ENCODE measurements at places on chromosomes 4 and X. TPM values are rescaled to one million over a fixed set of nuclear protein-coding genes. Genes with fewer than 3 reads are reported as not detected.

Gene SMR3B
- total RNA-seq = not detected

DNA sequence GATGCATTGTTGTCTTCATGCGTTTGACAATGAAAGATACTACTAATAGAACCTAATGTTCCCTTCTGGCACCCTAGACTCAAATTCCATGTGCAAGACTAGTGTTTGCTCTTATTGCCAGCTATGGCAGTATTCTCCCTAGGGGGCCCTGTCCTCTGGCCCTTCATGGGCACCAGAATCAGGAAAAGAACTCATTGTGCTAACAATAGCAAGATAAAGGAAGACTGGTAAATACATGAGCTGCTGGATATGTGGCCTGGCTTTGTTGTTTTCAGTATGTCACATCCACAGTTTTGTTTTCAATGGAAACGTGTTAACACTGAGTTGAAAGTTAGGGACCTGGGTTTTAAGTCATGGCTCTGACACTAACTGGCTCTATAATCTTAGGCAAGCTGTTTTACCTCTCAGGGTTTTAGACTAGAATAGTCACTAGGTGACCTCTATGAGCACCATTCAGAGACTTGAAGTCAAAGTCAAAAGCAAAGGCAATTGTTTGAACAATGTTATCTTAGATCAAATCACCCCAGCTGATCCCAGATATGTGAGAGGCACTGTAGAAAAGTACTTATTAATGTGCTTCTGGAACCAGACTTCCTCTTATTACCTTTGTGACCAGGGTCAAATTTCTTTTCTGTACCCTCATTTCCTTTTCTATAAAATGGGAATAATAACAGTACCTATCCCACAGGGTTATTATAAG, 253.7 kb upstream of the DIAPH2 start:
- no peak overlapping the region for H3K4me3 ChIP-seq
- no peak for DNase-seq
- no peaks in the 10 kb centered on the region for H3K36me3 ChIP-seq
- H3K27ac ChIP-seq = no peak overlapping the region
- H3K27me3 ChIP-seq = no peaks in the 10 kb centered on the region

Gene ARMCX5
- total RNA-seq = 7.9 TPM

GRCh38 chrX:40579900-40580536, 752 bp upstream of the ATP6AP2 start:
- no peaks in the 10 kb centered on the region for H3K4me1 ChIP-seq
- DNase-seq = no peak
- peak overlapping the region; percentile 88 for H3K27ac ChIP-seq
- H3K4me3 ChIP-seq = peak overlapping the region; percentile 63

GRCh38 chr4:140742838-140743193, 13.4 kb downstream of the TBC1D9 start:
- H3K4me3 ChIP-seq = no peak overlapping the region
- H3K4me1 ChIP-seq = no peaks in the 10 kb centered on the region
- no peaks in the 10 kb centered on the region for H3K36me3 ChIP-seq
- no peaks in the 10 kb centered on the region for H3K27me3 ChIP-seq
- no peak for DNase-seq

DNA sequence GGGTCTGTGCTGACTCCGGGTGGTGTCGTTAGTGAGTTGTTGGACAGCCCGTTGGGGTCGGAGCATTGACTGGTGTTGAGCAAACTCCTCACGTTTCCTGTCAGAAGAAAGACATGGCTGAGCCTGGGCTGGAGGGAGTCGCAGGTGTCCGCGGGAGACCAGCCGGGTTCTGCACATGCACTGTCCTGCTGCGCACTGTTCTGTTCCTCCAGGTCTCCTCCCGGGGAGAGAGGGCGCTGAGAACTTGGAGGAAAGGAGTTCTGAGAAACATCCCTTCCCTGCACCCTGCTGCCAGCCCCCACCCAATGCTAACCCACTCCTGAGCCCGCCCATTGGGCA, 1.1 kb downstream of the ZNF141 start:
- no peaks in the 10 kb centered on the region for H3K27me3 ChIP-seq
- DNase-seq = no peak
- H3K4me3 ChIP-seq = peak overlapping the region; percentile 97
- peak overlapping the region; percentile 93 for H3K27ac ChIP-seq

DNA sequence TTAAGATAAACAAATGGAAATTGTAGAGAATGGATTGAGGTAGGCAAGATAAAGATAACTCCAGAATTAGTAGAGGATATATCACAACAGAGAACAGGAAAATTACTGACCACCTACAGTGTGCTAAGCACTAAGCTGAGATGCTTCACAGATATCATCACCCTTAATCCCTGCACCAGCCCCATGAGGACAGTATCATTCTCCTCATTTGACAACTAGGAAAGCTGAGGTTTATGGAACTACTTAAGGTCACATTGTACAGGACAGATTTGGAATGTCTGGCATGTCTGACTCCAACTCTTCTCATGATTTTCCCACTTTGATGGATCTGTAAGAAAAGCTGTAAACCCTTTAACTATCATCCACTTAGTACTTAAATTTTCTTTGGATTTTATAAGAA, 95.5 kb downstream of the CASK start:
- no peak overlapping the region for H3K4me3 ChIP-seq
- no peak for DNase-seq
- H3K27me3 ChIP-seq = no peaks in the 10 kb centered on the region
- no peaks in the 10 kb centered on the region for H3K4me1 ChIP-seq
- H3K27ac ChIP-seq = no peak overlapping the region

- no peak overlapping the region for H3K27ac ChIP-seq
- no peaks in the 10 kb centered on the region for H3K4me1 ChIP-seq
- no peak for DNase-seq
- H3K36me3 ChIP-seq = no peaks in the 10 kb centered on the region
Observed at GRCh38 chrX:133781174-133781573, 204.2 kb downstream of the GPC3 start.

GRCh38 chrX:149145845-149146285, 359.2 kb downstream of the IDS start:
- no peaks in the 10 kb centered on the region for H3K36me3 ChIP-seq
- H3K27me3 ChIP-seq = no peaks in the 10 kb centered on the region
- no peaks in the 10 kb centered on the region for H3K4me1 ChIP-seq
- DNase-seq = no peak
- H3K27ac ChIP-seq = no peak overlapping the region
- H3K4me3 ChIP-seq = no peak overlapping the region

- no peak overlapping the region for H3K27ac ChIP-seq
- H3K27me3 ChIP-seq = no peaks in the 10 kb centered on the region
- H3K36me3 ChIP-seq = no peaks in the 10 kb centered on the region
- no peaks in the 10 kb centered on the region for H3K4me1 ChIP-seq
- H3K4me3 ChIP-seq = no peak overlapping the region
Observed at GRCh38 chrX:850471-850916, 219.9 kb downstream of the SHOX start.

DNA sequence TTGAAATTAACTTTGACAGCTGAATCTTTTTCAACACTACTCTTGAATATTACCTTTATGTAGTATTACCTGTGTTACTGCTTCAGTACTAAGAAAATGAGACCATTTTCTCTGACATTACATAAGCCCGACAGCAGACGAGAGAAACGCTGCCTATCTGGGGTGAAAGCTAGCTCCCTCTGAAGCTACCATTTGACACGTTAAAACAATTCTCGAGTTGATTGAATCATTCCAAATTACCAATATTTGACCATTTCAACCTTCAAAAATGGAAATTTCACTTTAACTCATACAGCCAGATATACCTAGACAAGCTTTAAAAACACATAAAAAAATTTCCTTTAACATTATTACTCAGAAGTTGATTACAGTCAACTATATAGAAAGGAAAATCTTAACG, 836 bp downstream of the GPM6A start:
- H3K27me3 ChIP-seq = no peaks in the 10 kb centered on the region
- no peaks in the 10 kb centered on the region for H3K4me1 ChIP-seq
- no peak overlapping the region for H3K27ac ChIP-seq
- H3K4me3 ChIP-seq = no peak overlapping the region
- no peaks in the 10 kb centered on the region for H3K36me3 ChIP-seq

Gene CXCR3
- 0.20 TPM for total RNA-seq

Gene SLITRK4
- 8.1 TPM for total RNA-seq

Gene RTL5
- 3.0 TPM for total RNA-seq

- no peak for DNase-seq
- no peaks in the 10 kb centered on the region for H3K36me3 ChIP-seq
- no peak overlapping the region for H3K4me3 ChIP-seq
- no peak overlapping the region for H3K27ac ChIP-seq
Observed at GRCh38 chr4:106707776-106708463, 328.2 kb downstream of the DKK2 start.

DNA sequence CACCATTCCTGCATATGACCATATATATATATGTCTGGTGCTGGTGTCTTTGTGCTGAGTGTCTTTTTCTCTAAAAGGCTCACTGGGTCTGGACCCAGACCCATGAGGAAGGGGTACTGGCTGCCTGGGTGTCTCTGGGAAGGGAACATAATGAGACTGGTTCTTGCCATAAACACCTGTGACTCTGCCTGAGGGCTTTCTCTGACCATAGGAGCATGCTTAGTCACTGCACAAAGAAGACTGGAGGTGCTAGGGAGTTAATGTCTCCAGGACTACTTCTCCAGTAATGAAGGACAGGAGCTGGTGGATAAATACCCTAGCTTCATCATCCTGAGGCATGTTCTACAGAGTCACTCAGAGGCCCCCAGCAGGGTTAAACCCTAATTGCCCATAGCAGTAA, 47.1 kb upstream of the CASK start:
- H3K27me3 ChIP-seq = no peaks in the 10 kb centered on the region
- no peak for DNase-seq
- no peak overlapping the region for H3K4me3 ChIP-seq
- no peak overlapping the region for H3K27ac ChIP-seq

- no peak overlapping the region for H3K4me3 ChIP-seq
- no peak overlapping the region for H3K27ac ChIP-seq
- H3K27me3 ChIP-seq = no peaks in the 10 kb centered on the region
- no peaks in the 10 kb centered on the region for H3K36me3 ChIP-seq
- no peaks in the 10 kb centered on the region for H3K4me1 ChIP-seq
Observed at GRCh38 chr4:145507636-145508035, 26.0 kb downstream of the SMAD1 start.

GRCh38 chr4:19684084-19684483, 567.6 kb upstream of the SLIT2 start:
- H3K4me3 ChIP-seq = no peak overlapping the region
- no peak for DNase-seq
- H3K4me1 ChIP-seq = no peaks in the 10 kb centered on the region

Gene COL4A6
- total RNA-seq = 17.7 TPM

DNA sequence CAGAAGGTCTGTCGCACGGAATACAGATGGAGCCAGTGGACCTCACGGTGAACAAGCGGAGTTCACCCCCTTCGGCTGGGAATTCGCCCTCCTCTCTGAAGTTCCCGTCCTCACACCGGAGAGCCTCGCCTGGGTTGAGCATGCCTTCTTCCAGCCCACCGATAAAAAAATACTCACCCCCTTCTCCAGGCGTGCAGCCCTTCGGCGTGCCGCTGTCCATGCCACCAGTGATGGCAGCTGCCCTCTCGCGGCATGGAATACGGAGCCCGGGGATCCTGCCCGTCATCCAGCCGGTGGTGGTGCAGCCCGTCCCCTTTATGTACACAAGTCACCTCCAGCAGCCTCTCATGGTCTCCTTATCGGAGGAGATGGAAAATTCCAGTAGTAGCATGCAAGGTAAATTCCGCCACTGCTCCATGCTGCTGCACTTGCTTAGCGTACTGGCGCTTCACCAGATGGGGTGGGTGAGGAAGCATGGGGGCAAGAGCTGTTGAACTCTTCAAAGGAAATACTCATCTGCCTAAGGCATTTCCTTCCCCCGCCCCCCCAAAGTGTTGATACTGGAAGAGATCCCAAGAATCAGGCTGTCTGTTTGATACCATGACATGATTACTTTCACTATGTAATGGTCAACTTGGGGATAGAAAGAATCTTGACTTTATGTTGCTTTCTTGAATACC, 24.8 kb downstream of the KLF3 start:
- peaks cover 42% of the 10 kb centered on the region for H3K36me3 ChIP-seq
- DNase-seq = no peak
- no peaks in the 10 kb centered on the region for H3K4me1 ChIP-seq
- H3K4me3 ChIP-seq = no peak overlapping the region

- no peaks in the 10 kb centered on the region for H3K36me3 ChIP-seq
- DNase-seq = no peak
- H3K4me3 ChIP-seq = no peak overlapping the region
- H3K4me1 ChIP-seq = no peaks in the 10 kb centered on the region
- H3K27ac ChIP-seq = no peak overlapping the region
- H3K27me3 ChIP-seq = no peaks in the 10 kb centered on the region
Observed at GRCh38 chr4:40858962-40859361, 109.2 kb downstream of the NSUN7 start.

Gene SRPX2
- total RNA-seq = 15.3 TPM

GRCh38 chr4:16636912-16637630, 261.4 kb downstream of the LDB2 start:
- H3K27me3 ChIP-seq = no peaks in the 10 kb centered on the region
- H3K36me3 ChIP-seq = no peaks in the 10 kb centered on the region
- no peak overlapping the region for H3K27ac ChIP-seq

Measured in right atrium auricular region (tissue), 2 donors.